ENCODE measurements at places on chromosomes 3 and 15.
A peak's percentile ranks its signal among the peaks of the same experiment; 100 is the strongest.

GRCh38 chr3:126365351-126366277 lies 8.4 kb upstream of the KLF15 start:
- peak; percentile 2 for DNase-seq

GRCh38 chr15:96053781-96054428 lies 276.6 kb upstream of the NR2F2 start:
- no peak for DNase-seq

DNA sequence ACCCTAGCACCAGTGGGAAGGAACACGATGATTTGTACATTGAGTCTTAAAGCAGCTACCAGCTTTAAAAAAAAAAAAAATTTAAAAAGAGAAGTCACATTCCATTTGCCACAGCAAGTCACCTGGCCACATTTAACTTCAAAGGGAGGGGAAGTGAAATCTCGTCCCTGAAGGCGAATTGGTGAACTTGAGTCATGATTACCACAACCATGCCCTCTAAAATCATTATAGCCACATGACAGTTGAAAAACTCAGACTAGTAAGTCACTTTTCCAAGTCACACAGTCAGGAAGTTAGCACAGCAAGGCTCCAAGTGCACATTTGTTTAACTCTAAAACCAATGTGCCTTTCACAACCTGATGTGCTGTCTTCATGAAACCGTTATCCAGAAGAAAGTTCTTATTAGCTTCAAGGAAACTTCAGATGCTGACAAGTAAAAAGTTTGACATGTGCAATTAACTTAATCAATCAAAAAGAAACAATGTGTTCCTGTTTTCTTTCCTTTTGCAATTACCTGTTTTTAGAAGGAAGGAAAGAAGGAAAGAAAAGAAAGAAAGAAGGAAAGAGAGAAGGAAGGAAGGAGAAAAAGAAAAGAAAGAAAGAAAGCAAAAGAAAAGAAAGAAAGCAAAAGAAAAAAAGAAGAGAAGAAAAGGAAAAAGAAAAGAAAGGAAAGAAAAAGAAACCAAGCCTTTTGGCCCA lies 8.3 kb upstream of the THSD4 start:
- peak; percentile 23 for DNase-seq

GRCh38 chr3:99648101-99648500 lies 9.7 kb downstream of the COL8A1 start:
- DNase-seq = peak; percentile 9

- DNase-seq = no peak
These were observed 525 bp downstream of the NPTN start for GRCh38 chr15:73632670-73633058.

GRCh38 chr3:143791386-143791785 lies 56.9 kb downstream of the SLC9A9 start:
- no peak for DNase-seq

GRCh38 chr3:8576841-8577571 lies 67.6 kb downstream of the SSUH2 start:
- no peak for DNase-seq

GRCh38 chr3:40201770-40202169 lies 107.7 kb upstream of the EIF1B start:
- no peak for DNase-seq

DNA sequence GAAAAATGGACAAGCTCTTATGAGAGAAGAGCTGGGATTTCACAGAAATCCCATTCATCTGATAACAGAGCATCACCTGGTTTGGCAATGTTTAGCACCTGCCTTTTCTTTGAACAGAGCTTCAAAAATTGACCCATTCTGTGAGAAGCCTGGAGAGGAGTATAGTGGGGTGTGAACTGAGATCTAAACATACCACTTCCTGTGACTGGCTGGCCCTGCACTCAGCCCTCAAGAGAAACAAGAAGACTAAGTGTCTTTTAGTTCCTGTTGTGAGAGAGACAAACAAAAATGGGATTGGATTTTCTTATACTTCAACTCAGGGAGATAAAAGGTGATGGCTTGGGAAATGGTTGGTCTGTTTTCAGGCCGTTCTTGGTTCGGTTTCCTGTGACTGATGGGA lies 1060.2 kb downstream of the ROBO1 start:
- no peak for DNase-seq

DNA sequence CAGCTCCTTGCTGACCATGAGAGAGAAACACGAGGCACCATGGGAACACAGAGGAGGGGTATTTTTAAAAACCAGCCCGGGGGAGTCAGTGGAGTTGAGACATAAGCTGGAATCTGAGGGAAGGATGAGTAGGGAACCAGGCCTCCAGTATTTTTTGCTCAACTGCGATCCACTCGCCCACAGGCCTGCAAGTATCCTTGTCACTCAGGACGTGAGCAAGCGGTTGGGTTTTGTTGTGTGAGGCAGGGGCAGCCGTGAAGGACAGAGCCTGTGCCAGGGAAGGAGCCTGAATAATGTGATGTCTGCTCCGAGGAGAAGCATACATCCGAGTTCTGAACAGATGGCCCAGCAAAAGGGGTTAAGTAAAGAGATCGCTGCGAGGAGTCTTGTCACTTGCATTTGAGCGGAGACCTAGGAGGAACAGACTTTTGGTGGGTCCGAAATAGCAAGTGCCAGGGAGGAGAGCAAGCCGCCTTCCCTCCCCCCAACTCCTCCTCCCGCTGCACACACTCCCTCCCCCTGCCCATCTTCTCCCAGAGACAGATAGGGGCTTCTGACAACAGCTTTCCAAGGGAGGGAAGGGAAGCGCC lies 20.4 kb upstream of the NTRK3 start:
- DNase-seq = no peak

Data from MM.1S (cell line).